HL-60 (cell line): ENCODE measurements at places on chromosomes 2 and 18.

DNA sequence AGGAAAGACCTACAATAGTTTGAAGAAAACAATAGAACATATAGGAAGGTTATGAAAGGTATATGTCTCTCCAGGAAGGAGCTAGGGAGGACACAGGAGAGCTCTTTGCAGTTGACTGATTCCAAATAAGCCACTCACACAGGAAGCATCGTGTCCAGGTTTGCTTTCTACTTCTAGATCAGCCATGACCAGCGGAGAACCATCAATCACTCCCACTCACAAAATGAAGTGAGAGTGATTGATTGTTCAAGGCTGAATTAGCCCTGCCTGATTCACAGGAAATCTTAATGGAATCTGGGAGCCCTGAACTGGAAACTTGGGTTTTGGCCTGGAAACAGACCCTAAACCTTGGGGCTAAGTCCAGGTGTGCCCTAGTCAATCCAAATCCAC lies 1292.2 kb upstream of the ZEB2 start:
- no peak for DNase-seq

- DNase-seq: no peak
Measured at GRCh38 chr2:179237209-179237946, 27.3 kb downstream of the SESTD1 start.

DNA sequence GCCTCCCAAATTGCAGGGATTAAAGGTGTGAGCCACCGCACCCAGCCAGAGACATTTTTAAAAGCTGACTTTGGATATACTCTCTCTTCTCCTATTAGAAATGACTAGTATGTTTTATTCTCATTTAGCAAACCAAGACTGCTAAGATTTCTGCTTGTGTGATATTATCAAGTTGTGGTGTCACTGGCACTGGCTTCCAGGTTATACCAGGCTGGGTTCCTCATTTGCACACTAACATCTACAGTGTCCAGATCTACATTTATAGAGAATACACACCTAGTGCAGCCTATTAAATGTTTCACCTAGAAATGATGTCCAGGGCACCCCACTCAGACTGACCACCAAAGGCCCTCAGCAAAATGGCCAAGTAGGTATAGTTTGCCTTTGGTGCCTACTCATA lies 265.3 kb upstream of the STON1 start:
- DNase-seq: no peak

DNA sequence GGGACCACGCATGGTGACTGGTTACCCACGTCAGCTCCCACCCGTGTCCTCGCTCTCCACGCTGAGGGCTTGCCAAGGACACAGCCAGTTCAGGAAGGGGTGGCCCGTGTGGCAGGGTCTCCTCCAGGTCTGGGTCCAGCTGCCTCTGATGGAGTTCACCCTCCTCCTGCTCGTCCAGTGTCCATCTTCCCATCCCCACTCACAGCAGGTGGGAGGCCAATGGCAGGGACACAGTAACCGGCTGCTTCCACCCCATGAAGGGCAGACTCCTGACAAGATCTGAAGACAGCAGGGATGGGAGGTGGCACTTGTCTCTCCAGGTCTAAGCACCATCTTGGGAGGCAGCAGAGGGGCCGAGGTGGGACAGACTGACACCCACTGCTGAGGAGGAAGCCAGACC lies 106.4 kb downstream of the NDUFA10 start:
- DNase-seq: no peak

DNA sequence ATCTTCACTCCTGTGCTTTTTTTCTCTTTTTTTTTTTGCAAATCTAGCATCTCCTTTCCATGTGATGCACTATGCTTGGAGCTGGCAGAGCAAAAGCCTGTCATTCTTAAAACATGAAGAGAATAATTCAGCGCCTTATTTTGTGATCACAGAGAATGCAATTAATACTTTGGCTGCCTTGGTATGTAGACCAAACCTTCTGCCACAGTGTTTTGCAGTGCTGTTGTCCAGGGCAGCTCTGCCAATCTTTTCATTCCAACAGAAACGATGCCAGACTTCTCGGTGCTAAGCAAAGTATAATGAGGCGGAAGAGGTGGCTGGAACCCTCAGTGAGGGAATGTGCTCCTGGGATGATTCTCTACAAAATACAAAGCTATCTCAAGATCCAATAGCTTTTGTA lies 25.6 kb downstream of the BCL2 start:
- DNase-seq: no peak
